Mesothelial cell of epicardium (in vitro differentiated cells): ENCODE measurements at places on chromosomes 2 and 18. TPM values are rescaled to one million over a fixed set of nuclear protein-coding genes. Genes with fewer than 3 reads are reported as not detected.
A peak's percentile ranks its signal among the peaks of the same experiment; 100 is the strongest.

The VWC2L gene
- not detected in 3 replicates for total RNA-seq

DNA sequence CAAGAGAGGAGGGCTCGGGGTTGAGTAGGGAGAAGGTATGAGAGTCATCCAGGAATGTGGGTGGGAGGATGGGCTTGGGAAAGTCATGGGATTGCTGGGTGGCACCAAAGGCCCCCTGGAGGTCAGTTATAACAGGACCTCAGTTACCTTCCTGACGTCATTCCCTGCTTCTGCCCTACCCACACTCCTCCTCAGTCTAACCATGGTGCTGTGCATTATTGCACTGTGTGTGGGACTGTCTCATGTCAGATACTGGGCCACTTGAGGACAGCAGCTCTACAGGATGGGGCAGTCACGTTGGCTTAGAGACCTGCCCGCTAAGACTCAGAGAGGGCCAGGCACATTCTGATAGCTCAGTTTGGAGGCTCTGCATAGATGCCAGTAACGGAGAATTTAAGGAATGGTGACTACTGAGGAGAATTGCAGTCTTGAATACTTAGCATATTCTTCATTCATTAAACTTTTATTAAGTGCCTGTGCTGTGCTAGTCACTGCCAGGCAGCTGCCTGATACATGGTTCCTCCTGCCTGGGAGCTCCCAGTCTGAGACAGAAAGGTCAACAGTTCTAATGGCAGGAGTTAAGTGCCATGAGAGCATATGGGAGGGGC lies 90.5 kb downstream of the LAMA3 start:
- H3K36me3 ChIP-seq = no peaks in the 10 kb centered on the region
- no peak for DNase-seq
- no peaks in the 10 kb centered on the region for H3K27me3 ChIP-seq
- peak overlapping the region; percentile 99 for H3K27ac ChIP-seq
- peaks cover 30% of the 10 kb centered on the region for H3K4me1 ChIP-seq

DNA sequence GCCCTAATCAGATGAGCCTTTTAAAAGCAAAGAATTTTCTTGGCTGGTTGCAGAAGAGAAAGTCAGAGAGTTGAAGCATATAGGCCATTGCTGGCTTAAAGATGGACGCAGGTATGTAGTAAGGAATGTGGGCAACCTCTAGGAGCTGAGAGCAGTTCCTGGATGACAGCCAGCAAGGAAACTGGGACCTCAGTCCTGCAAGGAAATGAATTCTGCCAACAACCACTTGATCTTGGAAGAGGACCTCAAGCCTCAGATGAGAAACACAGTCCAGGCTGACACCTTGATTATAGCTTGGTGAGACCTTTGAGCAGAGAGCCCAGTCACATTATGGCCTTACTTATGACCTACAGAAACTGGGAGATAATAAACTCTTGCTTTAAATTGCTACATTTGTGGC lies 15.7 kb downstream of the PHOSPHO2 start:
- no peak overlapping the region for H3K4me3 ChIP-seq
- H3K4me1 ChIP-seq = peaks cover under 1% of the 10 kb centered on the region
- no peaks in the 10 kb centered on the region for H3K27me3 ChIP-seq
- H3K36me3 ChIP-seq = peaks cover 17% of the 10 kb centered on the region
- H3K27ac ChIP-seq = no peak overlapping the region

GRCh38 chr2:235542733-235543127 lies 48.9 kb downstream of the AGAP1 start:
- H3K27me3 ChIP-seq = no peaks in the 10 kb centered on the region
- H3K27ac ChIP-seq = no peak overlapping the region
- H3K4me1 ChIP-seq = peaks cover 45% of the 10 kb centered on the region
- no peaks in the 10 kb centered on the region for H3K36me3 ChIP-seq
- no peak for DNase-seq
- H3K4me3 ChIP-seq = no peak overlapping the region

The KIF1A gene
- 46.2 to 49.5 TPM (median 48.9 TPM) in 3 replicates for total RNA-seq

The NCKAP5 gene
- 2.1 to 3.4 TPM (median 2.2 TPM) in 3 replicates for total RNA-seq

DNA sequence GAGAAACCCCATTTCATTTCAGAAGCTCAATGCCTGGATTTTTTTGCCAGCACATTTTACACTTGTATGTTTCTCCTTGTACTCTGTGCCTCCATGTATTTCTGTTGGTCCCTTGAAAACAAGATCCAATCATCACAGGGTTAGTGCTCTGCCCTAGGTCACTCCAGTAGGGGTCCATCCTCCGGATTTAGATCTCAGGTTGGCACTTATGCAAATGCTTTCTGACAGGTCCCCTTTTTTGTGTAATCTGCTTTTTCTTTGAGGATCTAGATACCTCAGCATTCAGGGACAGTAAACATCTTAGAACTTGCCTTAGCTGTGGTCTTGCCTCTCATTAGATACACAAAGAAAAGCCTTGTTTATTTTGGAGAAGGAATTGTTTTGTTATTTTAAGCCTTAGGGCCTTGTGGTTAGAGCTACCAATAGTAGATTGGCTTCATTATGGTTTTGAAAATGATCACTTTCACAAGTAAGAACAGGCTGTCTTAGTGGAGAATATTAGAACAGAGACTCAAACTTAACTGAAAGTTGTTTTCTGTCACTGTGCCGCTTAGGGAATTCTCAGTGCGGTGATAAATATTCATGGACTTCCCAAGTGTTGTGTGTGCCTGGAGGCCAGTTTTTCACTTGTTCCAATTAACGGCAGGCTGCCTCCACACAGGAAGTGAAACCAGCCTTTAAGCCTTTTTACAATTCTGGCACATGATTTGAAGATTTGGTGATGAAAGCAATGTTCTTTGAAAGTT lies 7.8 kb downstream of the MERTK start:
- no peaks in the 10 kb centered on the region for H3K27me3 ChIP-seq
- H3K4me1 ChIP-seq = peaks cover 59% of the 10 kb centered on the region
- no peak for DNase-seq
- H3K27ac ChIP-seq = peak overlapping the region; percentile 79
- H3K36me3 ChIP-seq = no peaks in the 10 kb centered on the region

DNA sequence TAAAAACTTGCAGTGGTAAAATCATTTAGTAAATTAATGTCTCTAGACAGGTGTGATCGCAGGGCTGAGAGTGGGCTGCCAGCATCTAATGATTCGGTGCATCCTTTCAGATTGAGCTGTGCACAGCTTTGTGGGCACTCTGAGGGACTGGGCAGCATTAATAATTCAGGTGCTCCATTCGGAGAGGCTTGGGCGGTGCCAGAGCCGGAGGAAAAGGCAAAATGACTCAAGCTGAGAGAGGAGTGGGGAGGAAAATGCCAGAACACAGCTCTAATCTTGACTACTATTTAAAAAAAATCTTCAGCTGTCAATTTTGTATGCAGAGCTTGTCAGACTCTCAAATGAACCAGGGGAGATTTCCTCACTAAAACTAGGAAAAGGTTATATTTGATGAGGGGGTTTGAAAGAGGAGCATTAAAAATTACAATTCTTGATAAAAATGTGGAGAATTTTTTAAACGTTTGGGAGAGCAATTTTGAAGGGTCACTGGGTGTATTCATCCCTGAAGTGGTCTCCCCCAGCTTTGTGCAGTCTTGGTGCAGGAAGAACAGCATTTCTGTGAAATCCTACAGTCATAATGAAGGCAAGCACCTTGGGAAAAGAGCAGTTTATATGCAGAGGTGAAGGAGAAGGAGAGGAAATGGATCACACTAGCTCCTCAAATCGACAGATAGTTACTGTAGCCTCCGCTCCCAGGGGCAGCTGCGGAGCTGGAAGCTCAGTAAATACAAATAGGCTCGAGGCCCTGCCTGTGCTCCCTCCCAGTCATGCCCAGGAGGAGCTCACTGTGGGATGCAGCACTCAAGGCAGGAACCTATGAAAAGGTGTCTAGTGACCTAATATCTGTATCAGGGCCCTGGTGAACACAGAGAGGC lies 535.4 kb upstream of the RAB6C start:
- peaks cover 15% of the 10 kb centered on the region for H3K4me1 ChIP-seq
- H3K27ac ChIP-seq = no peak overlapping the region
- no peak for DNase-seq
- peaks cover 27% of the 10 kb centered on the region for H3K27me3 ChIP-seq

- DNase-seq = no peak
- H3K27me3 ChIP-seq = no peaks in the 10 kb centered on the region
- peaks cover 13% of the 10 kb centered on the region for H3K36me3 ChIP-seq
- no peak overlapping the region for H3K4me3 ChIP-seq
Measured at GRCh38 chr2:46146866-46147502, 150.2 kb upstream of the EPAS1 start.

DNA sequence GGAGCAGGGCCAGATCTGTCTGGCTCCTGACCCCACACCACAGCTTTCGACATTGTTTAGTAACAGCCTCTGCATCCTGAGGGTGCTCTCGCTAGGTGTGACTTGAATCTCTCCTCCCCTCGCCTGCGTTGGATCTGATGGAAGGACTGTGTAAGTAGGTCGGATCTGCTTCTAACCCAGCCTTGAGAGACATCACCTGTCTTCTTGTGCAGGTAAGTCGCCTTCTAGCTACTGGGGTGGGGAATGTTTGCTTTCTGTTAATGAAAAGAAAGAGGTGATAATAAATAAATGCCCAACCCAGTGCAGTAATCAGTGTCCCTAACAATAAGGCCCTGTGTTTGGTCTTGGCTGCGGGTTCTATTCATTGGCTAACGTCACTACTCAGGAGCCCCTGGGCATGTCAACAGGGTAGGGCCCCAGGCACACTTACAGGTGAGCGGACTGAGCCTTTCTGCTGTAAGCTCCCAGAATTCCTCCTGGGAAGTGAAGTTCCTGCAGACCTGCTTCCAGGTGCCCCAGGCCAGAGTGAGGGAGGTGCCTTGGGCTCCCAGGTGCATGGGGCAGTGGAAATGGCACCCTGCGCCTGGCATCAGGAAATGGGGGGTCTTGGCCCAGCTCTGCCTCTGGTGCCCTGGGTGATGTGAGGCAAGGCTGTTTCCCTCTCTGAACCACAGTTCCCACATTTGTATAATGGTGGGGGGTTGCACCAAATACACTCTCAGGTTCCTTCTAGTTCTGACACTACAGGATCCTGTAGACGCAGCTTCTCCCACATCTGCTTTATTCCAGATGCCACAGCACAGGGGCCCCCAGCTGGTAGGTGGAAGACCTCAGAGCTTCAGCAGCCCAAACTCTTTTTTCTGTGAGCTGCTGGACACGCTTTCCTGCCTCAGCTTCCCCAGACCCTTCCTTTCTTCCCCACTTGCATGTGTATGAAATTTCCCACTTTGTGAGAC lies 11.2 kb upstream of the FOSL2 start:
- no peak overlapping the region for H3K4me3 ChIP-seq
- H3K27ac ChIP-seq = no peak overlapping the region
- no peaks in the 10 kb centered on the region for H3K27me3 ChIP-seq
- H3K4me1 ChIP-seq = peaks cover 6% of the 10 kb centered on the region
- no peak for DNase-seq
- H3K36me3 ChIP-seq = no peaks in the 10 kb centered on the region

DNA sequence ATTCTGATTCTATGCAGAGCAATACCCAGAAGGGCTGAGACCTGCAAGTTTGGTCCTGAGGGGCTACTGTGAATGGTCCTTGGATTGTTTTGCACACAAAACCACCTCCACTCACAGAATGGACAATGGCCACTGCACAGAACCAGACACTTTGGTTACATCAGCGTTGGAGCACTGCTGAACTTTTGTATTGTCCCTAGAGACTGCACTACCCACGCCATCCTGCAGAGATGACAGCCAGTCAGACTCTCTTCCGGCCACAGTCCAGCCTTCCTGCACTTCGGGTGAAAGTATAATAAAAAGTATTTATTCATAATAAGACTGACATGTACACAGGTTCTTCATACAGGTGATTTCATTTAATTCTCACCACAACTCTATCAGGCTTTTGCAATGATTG lies 35.7 kb downstream of the CELF4 start:
- H3K27me3 ChIP-seq = peaks cover 69% of the 10 kb centered on the region
- H3K27ac ChIP-seq = no peak overlapping the region
- peaks cover 9% of the 10 kb centered on the region for H3K4me1 ChIP-seq
- no peak for DNase-seq
- H3K4me3 ChIP-seq = no peak overlapping the region

GRCh38 chr18:79930020-79930642 lies 21.3 kb downstream of the SLC66A2 start:
- no peak overlapping the region for H3K4me3 ChIP-seq
- no peak overlapping the region for H3K27ac ChIP-seq
- no peak for DNase-seq
- H3K4me1 ChIP-seq = no peaks in the 10 kb centered on the region
- no peaks in the 10 kb centered on the region for H3K27me3 ChIP-seq

DNA sequence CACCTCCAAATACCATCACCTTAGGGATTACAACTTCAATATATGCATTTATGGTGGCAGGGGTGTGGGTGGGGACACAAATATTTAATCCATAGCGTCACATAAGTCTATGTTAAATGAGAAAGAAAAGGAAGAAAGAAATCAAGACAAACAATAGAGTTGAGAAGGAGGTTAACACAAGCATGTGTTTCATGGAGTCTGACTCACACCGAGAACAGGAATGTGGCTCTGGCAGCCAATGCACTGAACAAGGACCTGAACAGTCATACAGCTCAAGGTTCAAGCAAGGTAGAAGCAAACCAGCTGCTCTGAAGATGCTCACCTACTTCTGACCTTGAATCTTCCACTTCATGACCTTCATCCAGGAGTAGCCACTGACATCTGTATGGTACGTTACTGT lies 36.2 kb upstream of the LPIN1 start:
- H3K4me3 ChIP-seq = no peak overlapping the region
- no peak overlapping the region for H3K27ac ChIP-seq
- no peaks in the 10 kb centered on the region for H3K36me3 ChIP-seq
- H3K27me3 ChIP-seq = peaks cover 3% of the 10 kb centered on the region
- peaks cover 12% of the 10 kb centered on the region for H3K4me1 ChIP-seq
- no peak for DNase-seq

DNA sequence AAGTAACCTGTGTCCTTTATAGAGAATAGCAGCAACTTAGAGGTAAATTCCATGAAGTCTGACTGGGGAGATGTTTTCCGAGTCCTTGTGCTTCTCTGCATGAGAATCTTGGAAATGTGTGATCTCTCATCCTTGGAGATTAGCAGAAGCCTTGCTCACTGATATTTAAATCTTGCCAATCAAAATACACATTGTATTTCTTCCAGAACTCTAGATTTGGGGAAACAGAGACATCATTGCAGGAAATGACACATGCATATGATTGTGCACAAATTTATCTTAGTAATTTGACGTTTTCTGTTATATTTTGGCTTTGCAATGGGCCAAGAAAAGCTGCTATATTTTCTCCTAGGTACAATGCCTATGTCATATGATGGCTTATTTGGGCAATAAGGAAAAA lies 182.6 kb downstream of the ZNF804A start:
- no peaks in the 10 kb centered on the region for H3K27me3 ChIP-seq
- no peak overlapping the region for H3K4me3 ChIP-seq
- H3K4me1 ChIP-seq = peaks cover 5% of the 10 kb centered on the region
